Karpas-422 (cell line): ENCODE measurements at places on chromosomes 6 and 20.
A peak's percentile ranks its signal among the peaks of the same experiment; 100 is the strongest.

- H3K36me3 ChIP-seq, result 0 out of 2 replicates have a peak, but pooled peaks cover 5% of the 10 kb centered on the region
- no peaks in the 10 kb centered on the region for H3K27me3 ChIP-seq
- H3K4me1 ChIP-seq, result peaks cover 18% of the 10 kb centered on the region
- DNase-seq, result peak; percentile 71
These were observed 16.4 kb downstream of the PIGT start for GRCh38 chr20:45432294-45432693.

- no peaks in the 10 kb centered on the region for H3K27me3 ChIP-seq
- H3K4me3 ChIP-seq, result no peak overlapping the region
- H3K27ac ChIP-seq, result no peak overlapping the region
- no peak for DNase-seq
These were observed 1.6 kb upstream of the KCNK15 start for GRCh38 chr20:44743916-44744655.

DNA sequence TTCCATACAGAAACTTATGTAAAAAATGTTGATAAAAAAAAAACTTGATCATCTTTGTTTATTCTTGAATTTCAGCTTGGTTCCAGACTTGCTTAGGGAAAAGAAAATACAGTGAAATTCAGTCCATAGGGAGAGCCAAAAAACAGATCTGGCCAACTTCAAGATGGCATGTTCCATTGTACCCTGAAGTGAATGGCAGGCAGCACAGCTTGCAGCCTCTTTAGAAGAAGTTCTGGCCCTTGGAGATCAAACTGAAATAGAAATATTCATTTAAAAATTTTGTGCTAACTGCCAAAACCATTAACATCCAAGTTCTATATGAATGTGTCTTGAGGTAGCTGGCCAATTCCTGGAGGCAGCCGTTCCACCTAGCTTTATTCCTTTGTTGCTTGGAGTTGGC is 448.4 kb downstream of the EPM2A start:
- H3K4me3 ChIP-seq, result no peak overlapping the region
- H3K36me3 ChIP-seq, result no peaks in the 10 kb centered on the region
- no peak overlapping the region for H3K27ac ChIP-seq
- H3K4me1 ChIP-seq, result no peaks in the 10 kb centered on the region
- H3K27me3 ChIP-seq, result no peaks in the 10 kb centered on the region

DNA sequence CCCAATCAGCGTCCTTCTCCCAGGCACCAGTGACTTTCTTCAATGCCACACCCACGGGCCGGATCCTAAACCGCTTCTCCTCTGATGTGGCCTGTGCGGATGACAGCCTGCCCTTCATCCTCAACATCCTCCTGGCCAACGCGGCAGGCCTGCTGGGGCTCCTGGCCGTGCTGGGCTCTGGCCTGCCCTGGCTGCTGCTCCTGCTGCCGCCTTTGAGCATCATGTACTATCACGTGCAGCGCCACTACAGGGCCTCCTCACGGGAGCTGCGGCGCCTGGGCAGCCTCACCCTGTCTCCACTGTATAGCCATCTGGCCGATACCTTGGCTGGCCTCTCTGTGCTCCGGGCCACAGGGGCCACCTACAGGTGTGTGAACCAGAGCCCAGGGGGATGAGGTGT is 9.8 kb downstream of the DLK2 start:
- H3K27me3 ChIP-seq, result no peaks in the 10 kb centered on the region
- no peaks in the 10 kb centered on the region for H3K4me1 ChIP-seq
- H3K27ac ChIP-seq, result no peak overlapping the region
- H3K4me3 ChIP-seq, result no peak overlapping the region
- no peak for DNase-seq

DNA sequence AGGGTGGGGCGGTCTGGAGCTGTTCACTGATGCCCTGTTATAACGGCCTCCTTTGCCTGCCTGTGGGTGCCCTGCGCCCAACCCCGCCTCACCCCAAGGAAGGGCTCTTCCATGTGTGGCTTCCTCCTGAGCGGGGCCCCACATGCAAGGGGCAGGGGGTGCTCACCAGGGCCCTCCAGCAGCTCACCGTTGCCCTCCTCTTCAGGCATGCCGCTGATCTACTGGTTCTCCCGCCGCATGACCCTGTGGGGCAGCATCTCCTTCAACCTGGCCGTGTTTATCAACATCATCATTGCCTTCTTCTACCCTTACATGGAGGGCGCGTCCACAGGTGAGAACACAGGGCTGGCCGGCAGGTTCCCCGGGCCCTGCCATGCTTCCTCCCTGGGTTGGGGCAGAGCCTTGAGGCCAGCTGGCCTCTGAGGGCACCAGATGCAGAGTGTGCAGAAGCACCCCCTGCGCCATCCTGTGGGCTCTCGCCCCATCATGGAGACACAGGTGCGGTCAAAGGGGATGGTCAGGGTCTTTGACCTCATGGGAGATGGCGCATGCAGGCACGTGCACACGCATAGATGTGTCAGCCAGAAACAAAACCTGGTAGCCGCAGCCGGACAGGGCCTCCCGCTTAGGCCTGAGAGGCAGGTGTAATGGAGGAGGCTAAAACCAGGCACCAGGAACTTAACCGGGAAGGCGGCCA is 22.9 kb downstream of the UQCC2 start:
- no peak for DNase-seq
- no peaks in the 10 kb centered on the region for H3K36me3 ChIP-seq
- no peaks in the 10 kb centered on the region for H3K4me1 ChIP-seq
- no peaks in the 10 kb centered on the region for H3K27me3 ChIP-seq
- no peak overlapping the region for H3K4me3 ChIP-seq

GRCh38 chr6:80793411-80793810 is 686.9 kb downstream of the BCKDHB start:
- no peak overlapping the region for H3K4me3 ChIP-seq
- no peak for DNase-seq
- H3K27me3 ChIP-seq, result no peaks in the 10 kb centered on the region
- no peak overlapping the region for H3K27ac ChIP-seq

GRCh38 chr6:152026291-152026690 is 218.8 kb downstream of the ESR1 start:
- no peaks in the 10 kb centered on the region for H3K27me3 ChIP-seq
- no peak overlapping the region for H3K27ac ChIP-seq
- no peak for DNase-seq
- H3K36me3 ChIP-seq, result peaks cover 9% of the 10 kb centered on the region
- no peak overlapping the region for H3K4me3 ChIP-seq

DNA sequence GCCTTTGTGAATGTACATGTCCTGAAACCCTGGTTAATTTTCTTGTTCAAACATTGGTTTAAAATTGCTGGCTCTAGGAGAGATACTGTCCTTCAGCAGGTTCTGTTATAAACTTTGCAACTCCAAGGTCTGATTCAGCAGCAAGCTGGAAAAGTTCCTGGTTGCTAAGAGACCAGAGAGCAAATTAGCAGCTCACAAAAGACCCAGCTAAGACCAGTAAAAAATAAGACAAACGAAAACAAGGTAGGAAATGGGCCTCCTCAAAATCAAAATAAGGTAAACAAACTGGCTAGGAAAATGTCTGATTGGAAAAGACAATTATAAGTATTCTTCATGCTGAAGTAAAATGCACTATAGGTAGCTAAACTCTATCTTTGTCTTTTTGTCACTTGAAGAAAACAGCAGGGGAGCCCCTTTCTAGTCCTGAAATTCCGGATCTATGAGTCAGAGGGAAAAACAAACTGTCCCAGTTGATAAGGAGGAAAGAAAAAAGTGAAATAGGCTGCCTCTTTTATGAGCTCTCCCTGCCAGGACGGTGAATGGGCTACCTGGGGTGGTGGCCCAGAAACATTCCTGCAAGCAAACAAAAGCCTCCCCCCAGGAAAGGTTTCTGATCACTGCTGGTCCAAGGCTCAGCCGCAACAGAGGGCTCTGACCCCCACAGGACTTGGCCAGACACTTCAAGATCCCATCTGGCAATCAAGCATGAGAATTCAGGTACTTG is 41.6 kb downstream of the UNC5CL start:
- no peaks in the 10 kb centered on the region for H3K4me1 ChIP-seq
- no peak for DNase-seq
- H3K27ac ChIP-seq, result no peak overlapping the region

DNA sequence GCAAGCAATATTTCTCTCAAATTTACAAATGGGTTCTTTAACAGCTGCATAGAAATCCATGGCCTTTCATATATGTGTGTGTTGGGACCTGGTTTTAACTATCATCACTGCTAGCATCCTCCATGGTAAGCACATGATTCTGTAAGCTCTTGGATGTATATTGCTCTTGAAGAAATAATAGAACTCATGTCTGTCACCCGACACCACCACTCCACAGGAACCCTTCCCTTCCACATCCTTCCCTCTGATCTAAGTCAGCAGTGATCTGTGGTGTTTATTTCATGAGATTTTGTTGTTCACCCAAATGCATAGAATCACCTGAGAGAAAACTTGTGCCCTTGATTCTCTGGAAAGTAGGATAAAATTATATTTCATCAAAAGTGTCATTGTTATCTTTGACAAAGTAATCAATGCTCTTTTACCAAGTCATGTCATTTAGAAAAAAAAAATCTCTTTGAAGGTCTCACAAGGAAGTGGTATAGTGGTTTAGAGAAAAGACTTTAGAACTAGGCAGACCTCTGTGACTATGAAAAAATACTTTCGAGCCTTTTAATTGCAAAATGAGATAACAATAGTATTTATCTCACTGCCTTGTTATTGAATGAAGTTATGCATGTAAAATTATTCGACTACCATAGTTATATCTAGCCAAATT is 649.8 kb upstream of the SLC35B3 start:
- H3K27me3 ChIP-seq, result no peaks in the 10 kb centered on the region
- no peaks in the 10 kb centered on the region for H3K4me1 ChIP-seq
- no peak overlapping the region for H3K4me3 ChIP-seq
- no peak overlapping the region for H3K27ac ChIP-seq
- no peaks in the 10 kb centered on the region for H3K36me3 ChIP-seq

DNA sequence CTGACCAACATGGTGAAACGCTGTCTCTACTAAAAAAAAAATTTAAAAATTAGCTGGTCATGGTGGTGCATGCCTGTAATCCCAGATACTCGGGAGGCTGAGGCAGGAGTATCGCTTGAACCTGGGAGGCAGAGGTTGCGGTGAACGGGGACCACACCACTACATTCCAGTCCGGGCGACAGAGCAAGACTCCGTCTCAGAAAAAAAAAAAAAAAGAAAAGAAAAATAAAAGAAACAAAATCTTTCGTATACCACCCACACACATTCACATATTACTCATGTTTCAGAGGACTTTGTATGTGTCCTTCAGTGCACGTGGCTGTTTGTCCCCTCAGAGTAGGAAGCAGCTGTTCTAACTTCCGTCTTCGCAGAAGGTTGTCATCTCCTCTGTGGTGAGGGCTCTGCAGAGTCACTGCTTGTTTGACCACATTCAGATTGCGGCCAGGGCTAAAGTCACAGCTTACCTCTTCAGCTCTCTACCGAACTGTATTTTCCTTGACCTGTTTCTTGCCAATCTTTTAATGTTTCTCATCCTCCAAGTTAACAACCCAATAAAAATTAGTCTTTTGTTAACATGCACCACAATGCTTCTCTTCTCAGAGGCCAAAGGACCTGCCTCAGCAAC is 36.6 kb upstream of the HIVEP1 start:
- H3K4me3 ChIP-seq, result no peak overlapping the region
- H3K27ac ChIP-seq, result no peak overlapping the region
- no peaks in the 10 kb centered on the region for H3K4me1 ChIP-seq

DNA sequence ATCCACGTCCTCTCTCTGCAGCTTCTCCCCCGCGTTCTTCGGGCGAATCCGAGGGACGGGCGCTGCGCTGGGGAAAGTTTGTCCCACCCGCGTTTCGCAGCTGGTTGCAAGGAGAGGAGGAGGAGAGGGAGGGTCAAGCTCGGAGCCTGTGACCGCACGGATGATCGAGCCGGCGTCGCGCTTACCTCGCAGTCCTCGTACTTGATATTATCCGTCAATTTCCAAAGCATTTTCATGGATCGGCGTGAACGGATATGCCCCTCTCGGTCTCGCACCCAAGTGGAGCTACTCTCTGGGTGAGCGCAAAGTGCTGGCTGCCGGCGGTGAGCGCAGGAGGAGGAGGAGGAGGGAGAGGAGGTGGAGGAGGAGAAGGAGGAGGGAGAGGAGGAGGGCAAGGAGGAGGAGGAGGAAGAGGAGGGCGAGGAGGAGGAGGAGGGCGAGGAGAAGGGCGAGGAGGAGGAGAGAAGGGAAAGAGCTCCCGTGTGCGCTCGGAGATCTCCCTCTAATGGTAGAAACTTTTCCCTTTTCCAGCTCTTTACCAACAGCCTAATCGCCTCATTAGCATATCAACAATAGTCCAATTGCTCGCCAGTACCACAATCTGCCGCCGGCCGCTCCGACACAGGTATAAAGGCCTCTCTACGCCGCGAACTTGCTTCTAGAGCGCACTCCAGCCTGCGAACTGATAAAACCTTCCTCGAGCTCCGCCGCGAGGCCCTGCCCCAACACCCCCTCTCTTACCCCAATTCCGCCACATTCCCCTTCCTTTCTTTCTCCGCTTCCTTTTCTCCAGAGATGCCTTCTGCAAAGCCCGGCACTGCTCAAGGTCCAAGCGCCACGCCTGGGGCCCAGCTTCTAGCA is at the start of gene TFAP2A:
TSS of gene TFAP2A (minus strand) at position 319 of the 861 bp plus-strand sequence. CDS start at position 236, 83 bp downstream.
- no peaks in the 10 kb centered on the region for H3K36me3 ChIP-seq
- no peak for DNase-seq

GRCh38 chr6:160513836-160514235 is 150.2 kb downstream of the LPA start:
- no peak for DNase-seq
- H3K27me3 ChIP-seq, result no peaks in the 10 kb centered on the region
- no peak overlapping the region for H3K4me3 ChIP-seq
- H3K27ac ChIP-seq, result no peak overlapping the region

DNA sequence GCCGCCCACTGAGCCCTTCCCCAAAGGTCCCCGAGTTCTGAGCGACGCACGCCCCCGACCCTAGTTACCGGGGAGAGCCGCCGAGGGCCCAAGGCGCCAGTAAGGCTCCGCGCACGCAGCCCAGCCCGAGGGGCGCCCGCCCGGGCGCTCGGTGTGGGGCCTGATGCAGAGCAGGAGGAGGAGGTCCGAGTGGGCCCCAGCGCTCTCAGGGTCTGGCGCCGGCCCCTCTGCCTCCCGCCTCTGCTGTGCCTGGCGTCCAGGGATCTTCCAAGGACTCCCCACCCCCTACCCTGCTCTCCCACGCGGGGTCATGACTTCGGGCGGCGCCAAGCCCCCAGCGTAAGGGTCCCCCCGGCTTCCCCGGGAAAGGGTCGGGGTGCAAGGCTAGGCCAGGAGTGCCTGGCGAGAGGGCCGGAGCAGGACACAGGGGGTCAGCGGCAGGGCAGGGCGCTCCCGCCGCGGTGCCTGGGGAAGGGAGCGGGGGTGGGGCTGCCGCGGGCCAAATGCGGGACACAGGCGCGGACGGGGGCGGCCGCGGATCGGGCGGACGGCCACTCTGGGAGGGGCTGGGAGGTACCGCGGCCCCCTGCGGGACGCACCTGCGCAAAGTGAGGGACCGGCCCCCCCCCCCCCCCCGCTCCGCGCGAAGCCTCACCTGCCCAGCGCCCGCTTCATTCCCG is 637 bp downstream of the ABHD12 start:
- peaks cover 8% of the 10 kb centered on the region; the same call in 1 of the 2 replicates for H3K36me3 ChIP-seq
- DNase-seq, result peak; percentile 68
- peak overlapping the region; percentile 99 for H3K4me3 ChIP-seq
- no peaks in the 10 kb centered on the region for H3K27me3 ChIP-seq
- peak overlapping the region; percentile 62 for H3K27ac ChIP-seq
- H3K4me1 ChIP-seq, result peaks cover 29% of the 10 kb centered on the region
